ENCODE measurements at places on chromosomes 3 and 15. TPM values are rescaled to one million over a fixed set of nuclear protein-coding genes. Genes with fewer than 3 reads are reported as not detected.
A peak's percentile ranks its signal among the peaks of the same experiment; 100 is the strongest.

The CD96 gene
- total RNA-seq, result not detected

GRCh38 chr3:53320697-53321096, 26.6 kb downstream of the DCP1A start:
- H3K36me3 ChIP-seq, result peaks cover 27% of the 10 kb centered on the region
- no peak overlapping the region for H3K4me3 ChIP-seq
- H3K27ac ChIP-seq, result no peak overlapping the region
- H3K4me1 ChIP-seq, result no peaks in the 10 kb centered on the region
- no peaks in the 10 kb centered on the region for H3K27me3 ChIP-seq

DNA sequence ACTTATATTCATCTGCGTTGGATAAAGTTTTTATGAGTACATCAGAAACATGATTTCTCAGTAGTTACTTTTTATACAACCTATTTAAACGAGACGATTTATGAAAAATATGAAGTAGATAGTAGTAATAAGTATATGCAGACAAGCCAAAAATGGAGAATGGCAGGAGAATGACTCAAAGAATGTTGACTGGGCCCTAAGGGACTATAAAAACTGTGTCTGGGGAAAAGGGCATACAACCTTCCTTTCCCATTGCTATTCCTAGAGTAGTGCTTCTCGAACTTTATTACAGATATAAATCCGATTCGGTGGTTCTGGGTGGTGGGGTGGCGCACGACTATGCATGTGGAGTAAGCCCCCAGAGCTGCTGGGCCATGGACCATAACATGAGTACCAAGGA, 558.5 kb downstream of the FOXP1 start:
- no peak overlapping the region for H3K27ac ChIP-seq
- no peak overlapping the region for H3K4me3 ChIP-seq
- H3K36me3 ChIP-seq, result peaks cover 38% of the 10 kb centered on the region
- peaks cover 28% of the 10 kb centered on the region for H3K4me1 ChIP-seq

- no peak for DNase-seq
- H3K4me3 ChIP-seq, result peak overlapping the region; percentile 1
- H3K4me1 ChIP-seq, result peaks cover 13% of the 10 kb centered on the region
- no peak overlapping the region for H3K27ac ChIP-seq
- peaks cover 14% of the 10 kb centered on the region for H3K27me3 ChIP-seq
Measured at GRCh38 chr3:170905862-170906261, 2.6 kb downstream of the EIF5A2 start.

DNA sequence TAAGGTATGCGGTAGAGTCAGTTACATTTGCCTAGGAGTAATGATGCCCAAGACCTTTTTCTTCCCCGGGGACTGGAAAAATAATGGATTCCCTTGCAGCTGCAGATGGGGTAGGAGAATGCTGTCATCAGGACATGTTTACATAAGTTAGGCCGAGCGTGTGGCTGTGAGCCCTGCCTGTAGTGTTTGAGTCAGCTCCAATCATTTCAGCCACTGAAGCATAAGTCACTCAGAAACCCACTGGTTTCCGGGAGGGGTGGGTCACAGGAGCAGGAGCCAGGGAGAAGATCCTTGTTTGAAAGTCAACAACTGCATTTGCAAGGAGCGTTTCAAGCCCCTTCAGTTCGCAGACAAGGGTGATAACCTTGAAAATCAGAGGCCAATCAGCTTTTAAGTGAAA, 562.3 kb downstream of the MCTP2 start:
- H3K36me3 ChIP-seq, result no peaks in the 10 kb centered on the region
- no peak overlapping the region for H3K4me3 ChIP-seq
- H3K27me3 ChIP-seq, result no peaks in the 10 kb centered on the region
- H3K27ac ChIP-seq, result no peak overlapping the region
- peaks cover 8% of the 10 kb centered on the region for H3K4me1 ChIP-seq

- no peak for DNase-seq
- peak overlapping the region; percentile 46 for H3K27ac ChIP-seq
- peaks cover 3% of the 10 kb centered on the region for H3K27me3 ChIP-seq
- H3K36me3 ChIP-seq, result peaks cover 6% of the 10 kb centered on the region
- H3K4me3 ChIP-seq, result no peak overlapping the region
Measured at GRCh38 chr3:195102609-195103467, 168.1 kb downstream of the XXYLT1 start.

GRCh38 chr3:42472555-42472954, 29.9 kb upstream of the VIPR1 start:
- peaks cover 5% of the 10 kb centered on the region for H3K4me1 ChIP-seq
- peaks cover 20% of the 10 kb centered on the region for H3K27me3 ChIP-seq
- DNase-seq, result no peak
- no peak overlapping the region for H3K27ac ChIP-seq
- H3K36me3 ChIP-seq, result no peaks in the 10 kb centered on the region

- DNase-seq, result no peak
- peak overlapping the region; percentile 41 for H3K27ac ChIP-seq
- H3K27me3 ChIP-seq, result no peaks in the 10 kb centered on the region
- H3K4me1 ChIP-seq, result peaks cover 12% of the 10 kb centered on the region
- H3K36me3 ChIP-seq, result no peaks in the 10 kb centered on the region
Measured at GRCh38 chr3:195388380-195388779, 54.4 kb downstream of the ACAP2 start.

DNA sequence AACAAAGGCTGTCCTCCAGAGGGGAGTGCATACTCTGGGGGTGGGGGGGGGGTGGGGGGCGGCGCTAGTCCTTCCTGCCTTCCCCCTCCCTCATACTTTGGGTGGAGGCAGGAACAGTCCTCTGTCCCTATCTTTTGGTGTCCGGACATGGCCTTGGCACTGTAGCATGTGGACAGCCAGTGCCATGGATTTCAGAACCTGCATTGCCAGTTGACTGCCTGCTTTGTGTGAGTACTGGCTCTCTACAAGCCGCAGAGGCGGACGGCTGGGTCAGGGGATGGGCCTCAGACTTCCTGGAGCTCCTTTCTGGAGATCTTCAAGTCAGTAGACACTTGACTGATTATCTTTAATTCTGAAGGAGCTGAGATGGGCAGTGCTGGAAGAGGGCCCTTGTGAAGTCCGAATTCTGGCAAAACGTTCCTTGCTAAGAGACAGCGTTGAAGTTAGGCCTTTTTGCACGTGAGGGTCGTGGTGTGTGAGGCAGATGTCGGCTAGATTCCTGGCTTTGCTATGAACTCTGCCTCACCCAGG, 2.5 kb downstream of the CLDN11 start:
- peak overlapping the region; percentile 86 for H3K4me3 ChIP-seq
- DNase-seq, result no peak
- H3K36me3 ChIP-seq, result peaks cover 12% of the 10 kb centered on the region
- no peak overlapping the region for H3K27ac ChIP-seq
- peaks cover 42% of the 10 kb centered on the region for H3K4me1 ChIP-seq
